ENCODE measurements at places on chromosomes 1 and 21. TPM values are rescaled to one million over a fixed set of nuclear protein-coding genes. Genes with fewer than 3 reads are reported as not detected.

GRCh38 chr1:100483230-100483629, 54.7 kb upstream of the GPR88 start:
- DNase-seq: no peak

GRCh38 chr21:45972716-45973474, 8.7 kb upstream of the COL6A1 start:
- DNase-seq: peak; percentile 78

DNA sequence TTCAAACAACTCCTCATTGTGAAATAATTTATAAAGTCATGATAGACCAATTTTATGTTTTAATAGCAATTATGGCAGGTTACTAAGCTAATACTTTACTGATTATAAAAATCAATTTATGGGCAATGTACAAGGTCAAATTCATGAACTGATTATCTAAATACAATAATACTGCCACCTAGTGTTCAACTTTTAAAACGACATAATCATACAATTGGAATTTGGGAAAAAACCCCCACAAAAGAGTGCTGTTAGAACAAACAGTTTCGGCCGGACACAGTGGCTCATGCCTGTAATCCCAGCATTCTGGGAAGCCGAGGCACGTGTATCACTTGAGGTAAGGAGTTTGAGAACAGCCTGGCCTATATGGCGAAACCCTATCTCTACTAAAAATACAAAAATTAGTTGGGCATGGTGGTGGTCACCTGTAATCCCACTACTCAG, 14.0 kb downstream of the GTF2B start:
- DNase-seq: no peak

- DNase-seq: no peak
These were observed 81.7 kb upstream of the PGBD5 start for GRCh38 chr1:230507666-230508402.

DNA sequence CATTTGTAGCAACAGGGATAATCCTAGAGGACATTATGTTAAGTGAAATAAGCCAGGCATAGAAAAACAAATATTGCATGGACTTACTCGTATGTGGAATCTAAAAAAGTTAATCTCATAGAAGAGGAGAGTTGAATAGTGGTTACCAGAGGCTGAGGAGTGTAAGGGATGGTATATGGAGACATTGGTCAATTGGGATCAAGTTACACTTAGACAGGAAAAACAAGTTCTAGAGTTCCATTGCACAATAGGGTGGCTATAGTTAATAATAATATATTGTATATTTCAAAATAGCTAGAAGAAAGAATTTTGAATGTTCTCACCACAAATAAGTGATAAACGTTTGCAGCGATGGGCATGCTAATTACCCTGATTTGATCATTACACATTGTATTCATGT, 354.6 kb downstream of the SEC16B start:
- no peak for DNase-seq

Gene C1QA
- polyA plus RNA-seq: 16.7 TPM

Gene BARHL2
- not detected for polyA plus RNA-seq

Gene CELA3A
- not detected for polyA plus RNA-seq

Gene LRRC71
- polyA plus RNA-seq: 1.4 TPM

DNA sequence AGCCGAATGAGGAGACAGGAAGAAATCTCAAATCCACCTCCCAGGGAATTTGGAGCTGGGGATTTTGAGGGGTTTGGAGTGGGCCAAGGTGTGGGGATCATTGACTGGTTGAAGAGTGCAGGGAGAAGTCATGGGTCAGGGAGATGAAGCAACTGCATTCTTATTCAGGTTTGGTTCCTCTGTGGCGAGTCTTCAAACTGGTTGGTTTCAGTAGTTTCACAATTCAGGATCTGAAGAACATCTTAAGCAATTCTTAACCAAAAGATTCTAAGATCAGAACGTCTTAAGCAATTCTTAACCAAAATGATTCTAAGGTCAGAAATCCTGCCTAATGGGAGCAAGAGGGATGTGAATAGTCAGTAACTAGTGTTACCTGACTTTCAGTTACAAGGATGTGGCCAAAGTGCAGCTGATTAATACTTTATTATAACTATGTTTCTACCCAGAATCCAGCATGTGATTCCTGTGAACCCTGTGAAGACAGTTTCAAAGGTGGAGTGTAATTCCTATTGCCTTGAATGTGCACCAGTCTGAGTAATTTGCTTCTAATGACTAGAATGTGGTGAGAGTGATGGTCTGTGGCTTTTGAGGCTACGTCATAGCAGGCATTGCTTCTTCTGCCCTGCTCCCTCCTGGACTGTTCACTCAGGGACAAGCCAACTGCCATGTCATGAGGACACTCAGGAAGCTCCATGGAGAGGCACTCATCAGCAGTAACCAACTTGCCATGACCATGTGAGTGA, 61.2 kb downstream of the OLFML3 start:
- no peak for DNase-seq

DNA sequence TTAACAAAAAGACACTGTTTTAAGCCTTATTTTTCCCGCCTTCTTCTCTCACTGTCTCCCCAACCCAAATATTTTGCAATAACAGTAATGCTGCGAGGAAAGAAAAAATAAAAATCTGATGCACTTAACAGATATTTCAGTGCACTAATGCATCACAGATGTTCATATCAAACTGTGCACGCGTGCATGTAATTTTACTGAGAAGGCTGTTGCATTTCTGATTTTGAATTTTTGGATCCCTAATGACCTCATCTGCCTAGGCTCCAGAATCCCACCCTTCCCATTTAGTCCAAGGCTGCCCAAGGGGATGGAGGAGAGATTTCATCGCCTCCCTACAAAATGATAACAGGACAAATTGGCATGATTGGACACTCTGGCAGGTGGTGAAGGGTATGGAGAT, 5.5 kb downstream of the TRABD2B start:
- no peak for DNase-seq

Gene A3GALT2
- not detected for polyA plus RNA-seq

Gene GNAT2
- not detected for polyA plus RNA-seq

- DNase-seq: no peak
These were observed 170.8 kb downstream of the NFIA start for GRCh38 chr1:61253059-61253735.

GRCh38 chr1:58460469-58460868, 86.1 kb downstream of the OMA1 start:
- DNase-seq: no peak

Gene PAQR6
- polyA plus RNA-seq: 2.6 TPM

DNA sequence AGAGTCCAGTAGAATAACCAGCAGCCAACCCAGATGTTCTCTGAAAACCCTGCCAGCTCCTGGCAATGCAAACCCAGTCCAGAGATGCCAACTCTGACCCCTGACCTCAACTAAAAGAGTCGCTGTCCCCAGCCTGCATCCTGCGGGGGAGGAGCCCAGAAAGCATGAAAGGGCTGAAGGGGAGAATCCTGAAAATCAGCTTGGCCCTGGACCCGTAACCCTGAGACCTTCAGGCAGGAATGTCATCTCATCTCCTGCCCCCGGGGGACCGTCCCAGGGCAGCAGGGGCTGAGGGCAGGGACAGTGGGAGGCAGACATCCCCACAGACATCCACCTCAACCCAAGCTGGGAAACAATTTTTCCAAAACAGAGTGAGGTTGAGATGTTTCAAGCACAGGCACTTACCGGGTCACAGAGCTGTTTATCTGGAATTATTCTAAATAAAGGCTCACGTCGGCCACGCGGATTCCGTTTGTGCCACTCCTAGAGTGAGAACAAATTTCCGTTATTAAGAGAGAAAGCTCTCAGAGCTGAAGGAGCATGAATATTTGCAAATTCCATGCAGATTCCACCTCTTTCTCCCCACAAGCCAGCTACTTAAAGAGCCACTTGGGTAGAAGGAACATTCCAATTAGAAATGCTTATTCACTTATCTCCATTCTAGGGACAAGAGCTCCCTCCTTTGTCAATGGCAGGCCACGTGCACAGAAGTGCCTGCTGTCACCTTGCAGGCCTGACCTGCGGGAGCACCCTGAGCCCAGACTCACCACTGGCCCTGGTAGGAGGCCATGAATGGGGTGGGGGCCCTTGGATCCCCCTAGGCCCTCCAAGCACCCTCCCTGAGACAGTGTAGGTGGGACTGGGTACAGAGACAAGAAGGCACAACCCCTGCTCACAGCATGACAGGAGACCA, 240.1 kb downstream of the NPHP4 start:
- DNase-seq: no peak

GRCh38 chr1:65258106-65258505, 51.2 kb upstream of the DNAJC6 start:
- no peak for DNase-seq

Gene GPR37L1
- 0.07 TPM for polyA plus RNA-seq

DNA sequence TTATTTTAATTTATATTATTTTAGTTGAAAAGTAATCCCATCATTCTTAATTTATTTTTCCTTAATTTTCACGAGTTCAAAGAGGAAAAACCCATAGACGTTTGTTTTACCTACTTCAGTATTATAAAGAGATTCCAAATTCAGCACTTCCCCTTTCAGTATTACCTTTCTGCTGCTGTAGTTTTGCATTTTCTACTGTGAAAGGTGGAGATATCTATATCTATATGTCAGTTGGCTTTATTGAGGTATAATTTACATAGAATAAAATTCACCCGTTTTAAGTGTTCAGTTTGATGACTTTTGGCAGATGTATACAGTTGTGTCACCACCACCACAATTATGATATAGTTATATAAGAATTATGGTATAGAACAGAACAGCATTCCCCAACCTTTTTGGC, 33.0 kb downstream of the MAST2 start:
- DNase-seq: no peak

GRCh38 chr1:225044258-225044657, 114.8 kb downstream of the DNAH14 start:
- DNase-seq: no peak

Gene DMAP1
- polyA plus RNA-seq: 58.5 TPM

DNA sequence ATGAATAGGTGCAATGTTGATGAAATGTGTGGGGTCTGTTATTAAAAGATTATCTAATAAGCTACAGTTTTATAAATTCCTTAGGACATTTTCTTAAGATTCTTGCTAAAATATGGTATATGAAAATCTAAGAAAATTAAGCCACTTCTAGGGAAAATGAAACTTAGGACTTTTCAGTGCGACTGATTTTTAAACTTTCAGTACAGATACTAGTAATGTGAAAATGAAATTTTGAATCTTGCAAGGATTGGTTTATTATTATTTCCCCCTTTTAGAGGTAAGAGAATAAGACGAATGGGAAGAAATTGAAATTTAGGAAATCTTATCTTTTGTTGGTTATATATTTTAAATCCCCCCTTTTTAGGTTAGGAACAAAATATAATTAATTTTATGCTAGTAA, 16.4 kb downstream of the CAPZA1 start:
- no peak for DNase-seq

- no peak for DNase-seq
These were observed 68.4 kb downstream of the EPHB2 start for GRCh38 chr1:22778862-22779520.

Gene CLCA1
- polyA plus RNA-seq: not detected

- DNase-seq: no peak
These were observed 22.5 kb upstream of the MORC3 start for GRCh38 chr21:36297406-36297937.

- DNase-seq: no peak
These were observed 134.1 kb upstream of the ETV3 start for GRCh38 chr1:157272264-157272663.

GRCh38 chr1:61254634-61255357, 172.4 kb downstream of the NFIA start:
- peak; percentile 73 for DNase-seq

DNA sequence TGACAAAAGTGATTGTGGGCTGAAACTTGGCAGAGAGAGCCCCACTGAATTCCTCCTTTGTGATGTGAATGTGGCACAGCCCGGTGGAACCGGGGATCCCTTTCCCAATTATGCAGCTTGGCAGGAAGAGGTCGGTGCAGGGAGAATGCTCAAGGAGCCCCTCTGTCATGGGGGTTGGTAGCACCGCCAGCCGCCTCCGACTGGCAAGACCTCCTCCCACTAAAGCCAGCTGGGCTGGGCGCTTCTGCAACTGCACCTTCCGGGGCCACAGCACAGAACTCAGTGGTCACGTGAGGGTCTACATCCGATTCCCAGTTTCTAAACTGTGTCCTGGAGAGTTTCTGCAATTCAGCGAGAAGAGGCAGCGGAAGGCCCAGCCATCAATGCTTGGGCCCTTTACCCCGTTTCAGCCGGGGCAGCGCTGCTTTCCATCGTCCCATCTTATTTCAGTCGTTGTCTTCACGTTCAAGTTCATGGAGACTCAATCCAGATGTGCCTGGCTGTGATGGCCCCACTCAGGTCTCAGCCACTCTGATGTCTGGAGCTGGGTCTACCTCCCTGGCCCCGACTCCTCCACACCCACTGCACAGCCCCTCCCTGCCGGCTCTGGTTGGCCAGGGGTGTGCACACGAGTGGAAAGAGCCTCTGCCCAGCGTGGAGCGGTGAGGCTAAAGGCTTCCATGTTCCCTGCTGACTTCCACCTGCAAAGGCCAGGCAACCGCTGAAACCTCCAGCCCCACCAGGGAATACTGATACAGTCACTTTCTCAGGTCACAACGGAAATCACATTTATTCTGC, 39.8 kb upstream of the FHAD1 start:
- no peak for DNase-seq

DNA sequence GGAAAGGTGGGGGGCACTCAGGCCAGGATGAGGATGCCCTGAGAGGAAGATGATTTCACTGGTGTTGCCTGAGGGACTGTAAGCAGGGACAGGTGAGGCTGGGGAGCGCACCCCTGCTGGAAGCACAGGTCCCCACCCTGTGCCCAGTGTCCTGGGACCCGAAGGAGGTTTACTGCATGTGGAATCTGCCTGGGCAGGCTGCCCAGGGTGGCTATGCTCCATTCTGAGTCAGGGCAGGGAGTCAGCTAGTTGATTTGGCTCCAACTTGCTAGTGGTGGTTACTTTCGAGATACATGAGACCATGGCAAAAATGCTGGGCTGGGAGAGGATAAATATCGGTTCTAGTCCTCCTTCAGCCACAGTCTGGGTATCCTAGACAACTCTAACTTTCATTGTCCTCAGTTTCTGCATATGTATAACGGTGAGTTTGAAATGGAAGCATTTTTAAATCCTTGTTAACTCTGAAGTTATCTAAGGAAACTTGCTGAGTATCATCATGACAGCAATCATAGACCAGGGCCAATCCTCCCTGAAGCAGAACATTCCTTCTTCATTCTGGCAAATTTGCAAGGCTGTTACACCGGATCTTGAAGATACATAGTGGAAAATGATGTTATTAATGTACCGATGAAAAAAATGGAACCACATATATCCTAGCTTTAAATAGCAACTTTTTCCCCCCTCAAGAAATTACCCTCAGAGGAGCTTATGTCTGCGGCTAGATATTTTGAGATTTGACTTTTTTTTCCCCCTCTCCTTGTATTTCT, 7.7 kb downstream of the TLR5 start:
- no peak for DNase-seq

GRCh38 chr1:14415396-14415795, 183.1 kb upstream of the KAZN start:
- no peak for DNase-seq

- no peak for DNase-seq
These were observed 216.2 kb upstream of the SAMSN1 start for GRCh38 chr21:14762327-14762726.

GRCh38 chr1:34373912-34374311, 197.2 kb downstream of the C1orf94 start:
- DNase-seq: no peak

DNA sequence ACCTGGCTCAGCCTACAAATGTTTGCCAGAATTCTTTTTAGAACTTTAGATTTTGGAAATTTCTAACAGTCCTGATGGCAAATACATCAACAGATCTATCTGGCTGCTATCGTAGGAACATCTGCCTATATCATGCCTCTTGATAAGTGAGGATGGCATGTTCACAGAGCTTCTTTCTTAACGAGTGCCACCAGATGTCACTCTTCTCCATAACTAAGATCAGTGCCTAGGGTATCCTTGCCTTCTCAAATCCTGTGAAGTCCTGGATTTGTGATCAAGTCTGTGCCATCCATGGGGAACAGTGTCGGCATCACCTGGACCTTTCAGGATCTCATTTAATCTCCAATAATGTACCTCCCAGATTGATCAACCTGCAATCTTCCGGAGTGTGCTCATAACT, 36.5 kb upstream of the CD5L start:
- DNase-seq: peak; percentile 29
